Fibroblast of lung (primary cell): ENCODE measurements at places on chromosomes 2 and 18. TPM values are rescaled to one million over a fixed set of nuclear protein-coding genes. Genes with fewer than 3 reads are reported as not detected.

DQX1 gene
- total RNA-seq = not detected in 2 replicates

FBXO48 gene
- total RNA-seq = 0.26 and 0.33 TPM in 2 replicates

ATP8B1 gene
- total RNA-seq = 53.4 and 109 TPM in 2 replicates

SIGLEC15 gene
- 0.51 and 1.5 TPM in 2 replicates for total RNA-seq

CD302 gene
- 9.4 and 15.9 TPM in 2 replicates for total RNA-seq

TUBA4B gene
- total RNA-seq = not detected in 2 replicates
